ENCODE measurements at places on chromosomes 6 and 20.

DNA sequence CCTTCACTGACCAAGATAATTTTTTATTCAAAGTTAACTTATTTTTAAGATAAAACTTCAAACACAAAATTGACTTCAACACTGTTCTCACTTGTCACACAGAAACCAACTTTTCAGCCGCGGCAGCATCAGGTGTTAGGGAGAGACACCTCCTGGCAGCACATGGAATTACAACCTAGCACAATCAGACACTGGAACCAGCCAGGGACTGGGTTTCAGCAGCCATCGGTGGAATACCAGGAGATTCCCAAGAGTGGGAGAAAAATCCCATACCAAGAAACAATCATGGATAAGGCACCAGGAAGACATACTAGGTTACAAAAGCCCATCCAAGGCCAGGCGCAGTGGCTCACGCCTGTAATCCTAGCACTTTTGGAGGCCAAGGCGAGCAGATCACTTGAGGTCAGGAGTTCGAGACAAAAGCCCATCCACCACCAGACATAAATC, 70.0 kb downstream of the SNX5 start:
- no peaks in the 10 kb centered on the region for H3K36me3 ChIP-seq
- H3K4me3 ChIP-seq: no peak overlapping the region
- H3K27me3 ChIP-seq: peaks cover 30% of the 10 kb centered on the region
- no peak overlapping the region for H3K27ac ChIP-seq
- peaks cover 34% of the 10 kb centered on the region for H3K4me1 ChIP-seq
- DNase-seq: peak; percentile 70

DNA sequence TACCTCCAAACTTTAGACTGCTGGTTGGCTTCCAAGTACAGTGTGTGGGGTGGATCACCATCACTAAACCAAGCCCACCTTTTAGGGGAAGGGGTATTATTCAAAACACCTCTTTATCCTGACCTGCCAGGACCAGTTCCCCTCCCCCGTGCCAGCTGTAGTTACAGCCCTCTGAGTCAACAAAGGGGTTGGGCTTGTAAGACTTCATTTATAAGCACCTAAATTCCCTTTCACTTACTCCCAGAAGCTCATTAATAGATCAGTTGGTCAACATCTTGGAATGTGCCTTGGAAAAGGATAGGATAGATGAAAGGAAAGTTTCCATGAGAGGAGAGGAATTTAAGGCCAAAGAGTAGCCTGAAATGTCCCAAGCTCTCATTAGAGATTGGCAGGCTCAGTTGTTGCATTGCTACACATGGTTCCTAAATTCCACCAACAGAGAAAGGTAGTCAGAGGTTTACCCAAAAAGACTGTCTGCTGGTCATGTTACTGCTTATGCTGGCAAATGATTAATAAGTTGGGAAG, 59.2 kb downstream of the TNFAIP3 start:
- H3K36me3 ChIP-seq: no peaks in the 10 kb centered on the region
- no peaks in the 10 kb centered on the region for H3K27me3 ChIP-seq
- peak overlapping the region; percentile 99 for H3K27ac ChIP-seq
- H3K4me3 ChIP-seq: peak overlapping the region; percentile 34

- no peak for DNase-seq
- no peak overlapping the region for H3K4me3 ChIP-seq
- no peak overlapping the region for H3K27ac ChIP-seq
- no peaks in the 10 kb centered on the region for H3K4me1 ChIP-seq
- H3K36me3 ChIP-seq: no peaks in the 10 kb centered on the region
- H3K27me3 ChIP-seq: no peaks in the 10 kb centered on the region
These were observed 328.8 kb downstream of the PHF3 start for GRCh38 chr6:63964366-63964765.

DNA sequence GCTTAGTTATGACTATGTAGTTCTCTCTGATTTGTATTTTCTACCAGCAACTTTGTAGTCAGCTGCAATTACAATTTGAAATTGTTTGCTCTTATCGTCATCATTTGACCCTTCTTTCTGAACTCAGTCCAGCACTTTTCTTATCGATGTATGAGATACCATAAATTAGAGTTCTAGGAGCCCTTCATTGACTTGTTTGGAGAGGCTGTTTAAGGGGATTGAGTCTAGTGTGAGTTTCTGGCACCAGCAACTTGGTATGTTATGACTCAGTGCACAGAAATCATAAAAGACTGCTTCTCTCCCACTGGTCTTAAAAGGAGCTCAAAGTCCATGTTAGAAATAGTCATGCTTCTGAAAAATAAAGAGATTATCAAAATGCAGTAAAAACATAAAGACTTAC, 190.3 kb downstream of the TENT5A start:
- no peaks in the 10 kb centered on the region for H3K36me3 ChIP-seq
- no peaks in the 10 kb centered on the region for H3K27me3 ChIP-seq
- H3K4me1 ChIP-seq: no peaks in the 10 kb centered on the region
- no peak overlapping the region for H3K4me3 ChIP-seq
- DNase-seq: no peak

GRCh38 chr6:110728501-110728900, 86.8 kb downstream of the CDK19 start:
- H3K4me3 ChIP-seq: no peak overlapping the region
- no peaks in the 10 kb centered on the region for H3K27me3 ChIP-seq
- no peak overlapping the region for H3K27ac ChIP-seq
- H3K4me1 ChIP-seq: peaks cover 4% of the 10 kb centered on the region
- H3K36me3 ChIP-seq: no peaks in the 10 kb centered on the region

- H3K27ac ChIP-seq: no peak within 1 kb of the TSS
- no peak within 1 kb of the TSS for H3K4me3 ChIP-seq
- H3K4me1 ChIP-seq: peaks cover 6% of the 10 kb centered on the region
These were observed at the start of gene BTBD3 for GRCh38 chr20:11917663-11918062. Gene BTBD3, plus strand, starts transcription at chr20:11917893. Its CDS starts 383 bp downstream, at chr20:11918276.

- H3K4me1 ChIP-seq: peaks cover 23% of the 10 kb centered on the region
- H3K27ac ChIP-seq: no peak overlapping the region
These were observed 25.3 kb downstream of the ANKS1A start for GRCh38 chr6:34914358-34914757.

DNA sequence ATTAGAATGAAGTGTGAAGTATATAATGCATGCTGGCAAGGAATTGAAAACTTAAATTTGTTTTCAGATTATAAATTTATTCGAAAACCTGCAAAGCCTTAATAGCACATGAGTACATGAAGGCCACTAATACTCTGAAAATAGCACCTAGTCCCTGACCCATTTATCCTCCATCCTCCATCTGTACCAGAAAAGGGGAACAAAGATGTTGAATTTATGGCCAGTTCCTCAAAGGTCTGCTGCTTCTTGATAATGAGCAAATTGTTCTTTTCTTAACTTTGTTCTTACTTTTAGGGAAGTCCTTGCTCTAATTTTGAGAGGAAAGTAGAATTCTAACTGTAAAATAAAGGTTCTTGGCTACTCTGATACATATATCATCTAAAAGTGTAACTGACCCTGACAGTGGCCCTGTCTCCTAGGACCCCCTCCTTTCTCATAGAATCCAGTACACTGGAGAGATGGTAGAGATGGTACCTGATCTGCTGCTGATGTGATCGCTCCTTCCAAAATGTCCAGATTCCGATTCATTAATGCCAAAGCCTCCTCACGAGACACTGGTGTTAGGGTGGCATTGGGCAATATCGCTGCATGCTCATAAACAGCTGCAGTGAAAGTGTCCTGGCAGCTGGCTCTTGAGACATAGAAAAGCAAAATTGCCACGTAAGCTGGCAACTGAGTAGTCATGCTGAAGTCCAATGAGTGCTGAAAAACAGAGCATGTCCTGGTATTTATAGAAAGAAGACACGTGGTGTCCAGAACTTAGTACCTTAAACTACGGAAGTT, at the start of gene VNN1:
Gene VNN1 (minus strand): TSS at position 704 of the 783 bp plus-strand sequence. CDS start 20 bp downstream, at position 684.
- no peak within 1 kb of the TSS for H3K4me3 ChIP-seq
- peaks cover 4% of the 10 kb centered on the region for H3K4me1 ChIP-seq
- H3K27me3 ChIP-seq: peaks cover 4% of the 10 kb centered on the region

DNA sequence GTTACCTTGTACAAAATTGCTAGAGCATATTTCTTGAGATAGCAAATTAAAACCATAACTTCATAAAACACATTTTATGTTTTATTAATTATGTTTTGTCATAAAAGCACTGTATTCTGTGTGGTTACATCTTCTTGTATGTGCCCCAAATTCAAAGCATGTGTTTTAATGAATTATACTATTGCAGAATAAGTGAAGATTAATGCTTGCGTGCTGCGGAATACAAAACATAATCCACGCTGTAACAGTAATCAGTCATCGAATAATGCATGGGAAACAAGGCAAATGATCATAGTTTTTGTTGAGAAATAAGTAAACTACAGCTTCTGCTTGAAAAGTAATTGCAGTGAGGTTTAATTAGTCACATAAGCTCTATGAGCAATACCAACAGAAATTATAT, 459.2 kb upstream of the SOX4 start:
- H3K27me3 ChIP-seq: no peaks in the 10 kb centered on the region
- no peak overlapping the region for H3K27ac ChIP-seq

DNA sequence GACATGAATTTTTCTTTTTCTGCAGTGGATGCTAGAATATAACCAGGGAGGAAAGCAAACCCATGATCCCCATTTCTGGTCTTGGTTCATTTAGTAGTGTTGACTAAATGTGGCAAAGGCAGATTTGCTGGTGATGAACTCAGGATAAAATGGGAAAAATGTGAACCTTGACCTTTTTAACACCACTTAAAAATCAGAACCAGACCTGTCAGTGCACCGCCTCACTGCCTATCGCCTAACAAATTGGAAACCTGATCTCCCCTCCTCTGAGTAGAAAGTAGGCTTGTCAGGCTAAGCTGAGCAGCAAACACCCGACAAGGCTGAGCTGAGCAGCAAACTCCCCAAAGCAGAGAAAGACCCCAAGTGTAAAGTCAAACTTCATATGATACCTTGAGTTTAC, 254.8 kb downstream of the FOXC1 start:
- H3K36me3 ChIP-seq: no peaks in the 10 kb centered on the region
- H3K4me1 ChIP-seq: peaks cover 4% of the 10 kb centered on the region
- H3K27ac ChIP-seq: no peak overlapping the region
